ENCODE measurements at places on chromosomes 2 and 18. TPM values are rescaled to one million over a fixed set of nuclear protein-coding genes. Genes with fewer than 3 reads are reported as not detected.

LYG2 gene
- total RNA-seq: not detected

HOXD10 gene
- 0.19 TPM for total RNA-seq

LOXHD1 gene
- total RNA-seq: not detected

KIAA2012 gene
- total RNA-seq: under 0.01 TPM

ATRAID gene
- 136 TPM for total RNA-seq

ALKAL2 gene
- total RNA-seq: not detected

LHCGR gene
- not detected for total RNA-seq

SP9 gene
- not detected for total RNA-seq

VAMP8 gene
- total RNA-seq: 6.7 TPM

TUBB8B gene
- not detected for total RNA-seq
